ENCODE measurements at places on chromosomes 7 and 10.
A peak's percentile ranks its signal among the peaks of the same experiment; 100 is the strongest.

- DNase-seq: no peak
Observed at GRCh38 chr10:19290770-19291169, 242.2 kb downstream of the MALRD1 start.

- peak; percentile 4 for DNase-seq
Observed at GRCh38 chr7:77537778-77538280, 734 bp downstream of the PTPN12 start.

- no peak for DNase-seq
Observed at GRCh38 chr10:24894728-24895127, 57.7 kb downstream of the PRTFDC1 start.

- peak; percentile 83 for DNase-seq
Observed at GRCh38 chr10:98309366-98310355, 41.7 kb upstream of the LOXL4 start.

DNA sequence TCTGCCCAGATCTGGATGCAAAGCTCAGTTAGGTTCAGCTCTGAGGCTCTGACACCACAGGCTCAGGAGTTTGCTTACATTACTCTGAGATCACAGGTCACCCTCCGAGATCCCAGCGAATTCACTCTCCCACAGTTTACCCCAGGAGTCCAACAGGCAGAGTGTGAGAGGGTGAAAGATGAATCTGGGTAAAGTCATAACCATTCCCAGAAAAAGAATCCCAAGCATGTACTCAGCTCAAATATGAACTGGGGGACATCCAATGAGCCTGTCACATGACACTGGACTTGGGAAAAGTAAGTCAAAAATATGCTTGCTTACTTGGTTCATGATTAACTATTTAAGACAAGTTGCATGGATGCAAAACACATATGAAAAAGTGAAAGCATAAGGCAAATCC, 110.3 kb upstream of the ARID5B start:
- DNase-seq: no peak

DNA sequence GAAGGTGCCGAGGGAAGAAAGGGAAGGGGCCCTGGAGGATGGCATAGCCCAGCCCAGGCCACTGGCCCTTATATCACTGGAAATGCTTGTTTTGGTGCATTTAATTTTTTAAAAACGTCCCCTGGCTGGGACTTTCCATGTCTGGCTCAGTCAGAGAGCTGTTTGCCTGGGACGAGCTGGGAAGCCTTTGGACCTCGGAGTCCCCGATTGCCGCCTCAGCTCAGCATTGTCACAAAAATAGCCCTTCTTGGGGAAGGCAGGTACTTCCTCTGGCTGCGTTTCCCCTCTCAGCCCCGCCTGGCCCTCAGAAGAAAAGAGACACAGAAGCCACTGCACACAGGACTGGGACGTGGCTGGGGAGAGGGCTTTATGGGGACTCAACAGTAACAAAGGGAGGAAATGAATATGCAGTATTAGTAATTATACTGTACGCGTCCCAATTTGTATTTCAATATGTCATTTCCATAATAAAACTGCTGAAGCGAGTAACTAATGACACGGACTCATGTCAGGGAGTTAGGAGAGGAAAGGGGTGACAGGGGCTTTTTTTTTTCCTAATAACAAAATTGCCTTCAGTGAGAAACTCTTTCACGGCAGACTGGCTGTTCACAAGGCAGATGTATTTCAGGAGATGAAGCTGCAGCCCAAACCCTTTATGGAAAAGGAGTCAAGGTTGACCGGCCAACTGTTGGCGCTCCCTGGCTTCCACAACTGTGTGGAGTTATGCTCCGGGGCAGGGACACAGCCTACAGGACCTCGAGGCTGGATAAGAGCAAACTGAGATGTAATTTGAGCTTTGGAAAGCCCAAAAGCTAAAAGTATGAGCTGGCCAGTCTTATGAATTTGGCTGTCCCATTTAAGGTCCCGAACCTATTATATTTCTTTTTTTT, 31.0 kb upstream of the MXI1 start:
- DNase-seq: no peak

DNA sequence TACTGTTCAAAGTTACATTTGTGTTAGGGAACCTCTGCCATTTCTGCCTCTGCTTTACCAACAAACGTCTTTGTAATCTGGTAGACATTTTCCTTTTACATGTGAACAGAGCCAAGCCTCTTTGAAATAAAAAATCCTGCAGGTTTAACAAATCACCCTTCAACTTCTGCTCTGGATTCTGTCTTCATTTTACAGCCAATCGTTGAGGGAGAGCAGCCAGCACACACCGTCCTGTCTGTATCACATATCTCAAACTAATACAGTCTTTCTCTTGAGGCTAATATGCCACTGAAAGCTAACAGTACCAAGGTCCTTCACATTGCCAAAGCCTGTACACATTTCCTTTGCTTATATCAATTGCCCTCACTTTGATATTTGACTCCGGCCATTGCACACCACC, 468.6 kb upstream of the TEX47 start:
- no peak for DNase-seq

- no peak for DNase-seq
Observed at GRCh38 chr7:148782757-148783456, 84.2 kb downstream of the CUL1 start.

GRCh38 chr7:152677808-152678670, 2.1 kb upstream of the XRCC2 start:
- DNase-seq: no peak

DNA sequence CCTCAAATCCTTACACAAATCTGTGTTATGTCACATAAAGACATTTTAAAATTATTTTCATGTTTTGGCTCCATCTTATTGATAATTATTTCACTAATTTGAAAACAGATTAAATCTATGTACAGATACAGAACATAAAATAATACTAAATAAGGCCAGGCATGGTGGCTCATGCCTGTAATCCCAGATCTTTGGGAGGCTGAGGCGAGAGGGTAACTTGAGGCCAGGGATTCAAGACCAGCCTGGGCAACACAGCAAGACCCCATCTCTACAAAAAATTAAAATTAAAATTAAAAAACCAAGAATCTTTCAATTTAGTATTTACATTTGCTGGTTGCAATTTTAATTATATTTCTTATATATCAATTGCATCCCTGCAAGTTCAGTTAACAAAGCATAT, 246.4 kb upstream of the MKLN1 start:
- DNase-seq: no peak

DNA sequence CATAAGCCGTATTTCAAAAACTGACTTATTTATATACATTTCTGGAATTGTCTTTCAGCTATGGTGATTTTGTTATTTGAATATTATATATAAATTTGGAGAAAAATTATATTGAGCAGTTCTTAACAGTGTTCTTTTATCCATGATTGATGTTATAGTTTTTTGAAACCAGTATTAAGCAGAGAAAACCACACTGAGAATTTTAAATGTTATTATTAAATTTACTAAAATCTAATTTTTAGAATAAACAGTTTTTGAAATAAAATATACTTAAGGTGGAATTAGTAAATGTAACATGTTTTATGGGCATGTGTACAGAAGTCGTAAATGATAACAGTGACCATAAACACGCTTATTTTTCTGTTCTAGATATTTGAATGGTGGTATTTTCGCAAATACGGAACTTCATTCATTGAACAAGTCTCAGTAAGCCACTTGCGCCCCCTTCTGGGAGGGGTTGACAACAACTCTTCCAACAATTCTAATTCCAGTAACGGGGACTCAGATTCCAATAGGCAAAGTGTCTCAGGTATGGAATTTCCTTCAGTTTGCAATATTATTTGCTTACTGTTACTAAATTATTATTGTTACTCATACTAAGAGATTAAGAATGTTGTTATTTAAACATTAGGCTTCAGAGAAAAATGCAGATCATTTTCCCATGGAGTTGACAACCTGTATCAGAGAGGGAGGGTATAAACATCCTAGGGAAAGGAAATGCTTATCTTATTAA, 166.1 kb downstream of the ST7 start:
- no peak for DNase-seq

DNA sequence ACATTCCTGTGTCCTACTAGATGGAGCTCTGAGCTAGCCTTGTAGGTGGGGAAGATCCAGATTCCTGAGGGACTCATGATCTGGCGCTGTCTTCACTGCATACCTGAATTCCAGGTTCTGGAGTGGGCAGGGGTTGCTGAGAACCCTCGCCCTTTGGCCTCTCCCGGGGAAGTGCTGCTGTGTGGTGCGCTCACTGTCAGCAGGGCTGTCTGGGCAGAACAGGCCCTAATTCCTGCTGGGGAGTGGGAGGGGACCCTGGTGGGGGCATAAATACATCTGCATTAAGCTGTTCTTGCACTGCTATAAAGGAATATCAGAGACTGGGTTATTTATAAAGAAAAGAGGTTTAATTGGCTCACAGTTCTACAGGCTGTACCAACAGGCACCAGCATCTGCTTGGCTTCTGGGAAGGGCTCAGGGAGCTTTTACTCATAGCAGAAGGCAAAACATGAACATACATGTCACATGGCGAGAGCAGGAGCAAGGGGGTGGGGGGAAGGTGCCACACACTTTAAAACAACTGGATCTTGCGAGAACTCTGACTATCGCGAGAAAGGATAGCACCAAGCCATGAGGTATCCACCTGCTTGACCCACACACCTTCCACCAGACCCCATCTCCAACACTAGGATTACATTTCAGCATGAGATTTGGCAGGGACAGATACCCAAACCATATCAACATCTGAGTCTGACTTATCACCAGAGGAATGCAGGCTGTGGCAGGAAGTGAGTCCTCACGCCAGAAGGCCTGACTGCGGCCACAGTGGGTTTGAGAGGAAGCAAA, 115.0 kb downstream of the ADCY1 start:
- DNase-seq: peak; percentile 62

- peak; percentile 39 for DNase-seq
Observed at GRCh38 chr7:151876899-151877777, at the start of gene PRKAG2. PRKAG2 (minus strand) TSS chr7:151877115; CDS start chr7:151876620, 495 bp downstream.

GRCh38 chr7:155741082-155741481, 71.2 kb downstream of the SHH start:
- no peak for DNase-seq

DNA sequence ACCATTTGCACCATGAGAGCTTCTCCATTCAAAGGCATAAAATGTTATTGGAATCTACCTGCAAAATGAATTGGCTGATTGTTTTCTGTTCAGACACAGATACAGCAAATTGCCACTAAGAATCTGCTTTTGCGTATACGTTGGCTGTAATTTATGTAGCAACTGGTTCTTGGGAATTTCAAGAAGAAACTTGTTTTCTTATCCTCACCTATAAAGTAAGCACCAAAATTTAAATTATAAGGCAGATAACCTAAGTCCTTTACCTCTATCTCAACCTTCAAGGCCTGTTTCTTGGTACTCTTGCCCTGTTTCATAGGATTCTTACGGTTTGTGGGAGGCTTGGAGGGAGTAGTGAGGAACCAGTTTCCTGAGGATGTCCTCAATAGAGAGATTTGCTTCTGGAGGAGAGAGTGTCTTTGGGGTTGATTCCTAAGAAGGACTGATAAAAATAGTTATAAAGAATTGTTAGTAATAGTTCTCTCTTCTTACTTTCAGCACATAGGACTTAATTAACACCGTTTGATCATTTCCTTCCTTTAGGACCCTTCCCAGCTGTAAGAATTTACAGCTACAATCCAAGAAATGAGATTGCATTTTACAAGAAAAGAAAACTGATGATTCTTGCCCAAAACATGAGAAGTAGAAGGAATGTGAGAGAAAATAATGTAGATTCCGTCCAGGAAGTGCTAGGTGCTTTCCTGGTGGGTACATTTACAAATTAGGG, 2.0 kb downstream of the STAMBPL1 start:
- DNase-seq: no peak

DNA sequence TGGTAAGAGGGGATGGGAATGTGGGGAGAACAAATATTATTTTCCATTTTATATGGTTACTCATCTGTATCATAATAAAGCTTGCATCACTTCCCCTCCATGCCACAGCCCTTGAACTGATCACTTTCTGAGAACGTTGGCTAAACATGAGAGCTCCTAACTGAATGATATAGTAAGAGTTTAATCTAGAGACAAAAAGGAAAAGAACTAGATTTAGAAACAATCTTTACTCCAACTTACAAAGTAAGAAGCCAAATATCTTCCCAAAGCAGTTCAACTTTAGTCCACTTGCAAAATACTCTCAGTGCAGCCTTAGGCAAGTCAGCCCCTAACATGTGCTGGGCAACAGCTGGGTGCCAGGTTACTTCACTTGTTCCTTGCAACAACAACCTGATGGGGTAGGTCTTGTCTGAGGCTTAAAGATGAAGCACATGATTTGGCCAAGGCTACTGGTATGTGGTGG, 20.3 kb downstream of the SMURF1 start:
- no peak for DNase-seq

DNA sequence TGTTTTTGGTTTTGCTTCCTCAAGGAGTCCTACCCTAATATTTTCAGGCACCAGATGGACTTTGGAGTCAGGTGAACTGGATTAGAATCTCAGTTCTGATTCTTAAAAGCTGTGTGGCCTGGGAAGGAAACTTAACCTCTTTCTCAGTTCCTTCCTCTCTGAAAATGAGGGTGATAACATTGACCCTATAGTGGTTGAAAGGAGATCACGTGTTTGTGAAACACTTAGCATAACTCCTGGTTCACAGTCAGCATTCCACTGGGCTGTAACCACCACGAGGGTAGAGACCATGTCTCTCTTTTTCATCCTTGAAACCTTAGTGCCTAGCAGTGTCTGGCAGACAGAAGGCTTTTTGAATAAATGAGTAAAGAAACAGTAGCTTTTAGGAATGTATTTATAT, 16.7 kb downstream of the LSMEM1 start:
- DNase-seq: no peak

GRCh38 chr7:125412890-125413665, 483.5 kb upstream of the POT1 start:
- no peak for DNase-seq

DNA sequence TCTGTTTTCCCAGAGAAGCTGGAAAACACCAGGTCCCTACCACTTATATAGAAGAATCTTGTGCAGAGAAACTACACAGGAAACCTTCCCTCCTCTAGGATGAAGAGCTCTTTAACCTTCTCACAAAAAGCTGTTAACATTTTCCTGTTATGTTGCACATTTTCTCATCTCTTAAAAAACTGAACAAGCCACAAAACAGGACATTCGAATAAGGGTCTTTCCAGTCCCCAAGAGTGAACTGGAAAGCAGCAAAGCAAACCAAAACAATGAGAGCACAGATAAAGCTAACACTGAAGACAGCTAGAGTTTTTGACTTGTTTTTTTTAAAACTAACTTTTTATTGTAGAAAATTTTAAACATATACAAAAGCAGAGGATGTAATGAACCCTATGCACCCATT, 82.7 kb downstream of the RNF216 start:
- DNase-seq: no peak

DNA sequence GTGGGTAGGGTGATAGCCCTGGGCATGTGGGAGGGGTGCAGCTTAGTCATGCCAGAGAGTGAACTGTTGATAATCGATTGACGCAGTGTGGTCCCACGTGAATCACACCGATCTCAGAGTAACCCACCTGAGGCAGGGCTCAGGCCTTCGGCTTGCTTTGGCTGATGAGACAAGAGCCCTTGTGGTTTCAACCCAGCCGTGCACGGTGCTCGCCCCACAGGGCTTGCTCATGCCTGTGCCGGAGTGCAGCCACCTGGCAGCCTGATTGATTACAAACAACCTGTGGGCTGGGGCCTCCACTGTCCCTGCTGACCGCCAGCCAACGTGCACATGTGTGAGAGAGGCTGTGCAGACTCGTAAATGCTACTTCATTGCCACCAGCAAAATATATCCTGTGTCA, 144.9 kb upstream of the ADARB2 start:
- DNase-seq: no peak
